ENCODE measurements at places on chromosomes 7 and 10.

DNA sequence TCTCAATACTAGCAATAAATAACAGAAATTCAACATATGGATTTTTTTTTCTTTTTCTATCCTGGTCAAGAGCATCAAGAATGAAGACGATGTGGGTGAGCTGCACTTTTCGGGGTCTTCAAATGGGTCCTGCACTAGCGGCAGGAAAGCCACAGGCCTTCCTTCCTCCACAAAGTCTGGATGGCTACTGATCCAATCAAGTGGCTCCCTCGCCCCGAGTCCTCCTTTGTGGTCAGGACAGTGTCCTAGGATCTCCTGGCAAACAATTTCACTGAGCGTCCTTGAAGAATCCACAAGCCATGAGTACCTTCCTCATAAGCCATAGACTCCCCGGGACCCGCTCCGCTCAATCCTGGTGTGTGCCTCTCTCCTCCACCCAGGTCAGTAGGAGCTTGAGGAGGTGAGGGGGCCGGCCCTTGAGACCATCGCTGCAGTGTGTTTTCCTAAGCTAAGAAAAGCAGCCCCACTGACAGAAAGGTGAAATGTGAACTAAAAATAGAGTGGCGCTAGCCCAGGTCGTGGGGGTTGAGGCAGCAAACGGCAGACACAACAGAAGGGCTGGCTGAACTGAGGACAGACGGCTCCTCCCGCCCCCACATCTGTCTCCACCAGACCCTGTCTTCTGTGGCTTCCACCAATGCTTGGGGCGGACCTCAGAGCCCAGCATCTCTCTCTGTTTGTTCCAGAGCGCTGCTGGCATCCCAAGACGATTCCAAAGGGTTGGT lies 202.3 kb downstream of the HERPUD2 start:
- DNase-seq = no peak

DNA sequence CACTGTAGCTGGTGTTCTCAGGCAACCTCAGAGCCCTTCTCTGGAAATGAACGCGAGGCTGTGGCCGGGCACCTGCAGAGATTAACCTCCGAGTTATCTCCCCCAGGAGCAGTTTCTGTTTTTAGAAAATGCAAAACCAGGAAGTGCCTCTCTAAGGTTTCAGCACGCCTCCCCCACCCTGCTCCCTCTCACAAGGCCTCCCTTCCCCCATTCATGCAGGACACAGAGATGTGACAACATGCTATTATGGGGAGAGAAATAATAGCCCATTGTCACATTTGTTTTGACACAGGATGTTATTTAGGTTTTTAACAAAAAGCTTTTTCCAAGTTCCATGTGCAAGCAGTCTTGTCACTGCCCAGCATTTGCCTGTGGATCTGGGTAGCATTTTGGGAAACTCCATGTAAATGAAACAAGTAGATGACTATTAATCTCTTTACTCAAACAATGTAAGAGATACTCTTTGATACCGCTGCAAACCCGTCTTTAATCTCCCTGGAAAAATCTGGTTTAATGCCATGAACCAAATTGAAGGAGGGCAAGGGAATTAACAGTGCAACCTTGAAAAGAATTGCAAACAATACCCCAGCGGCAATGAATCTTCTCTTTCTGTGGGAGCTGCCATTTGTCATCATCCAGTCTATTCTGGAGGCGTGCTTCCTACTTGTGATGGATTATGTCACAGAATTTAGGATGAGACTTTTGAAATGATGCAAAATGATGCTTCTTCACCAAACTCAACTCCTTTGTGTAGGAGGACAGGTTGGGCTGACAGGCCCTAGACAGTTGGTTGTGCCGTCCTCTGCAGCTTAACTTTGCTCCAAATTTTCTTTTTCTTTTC lies 86.5 kb upstream of the NMT2 start:
- no peak for DNase-seq

- no peak for DNase-seq
Measured at GRCh38 chr10:103555712-103556111, 62.2 kb downstream of the NEURL1 start.

GRCh38 chr10:126808103-126808502 lies 97.1 kb upstream of the DOCK1 start:
- DNase-seq = no peak

DNA sequence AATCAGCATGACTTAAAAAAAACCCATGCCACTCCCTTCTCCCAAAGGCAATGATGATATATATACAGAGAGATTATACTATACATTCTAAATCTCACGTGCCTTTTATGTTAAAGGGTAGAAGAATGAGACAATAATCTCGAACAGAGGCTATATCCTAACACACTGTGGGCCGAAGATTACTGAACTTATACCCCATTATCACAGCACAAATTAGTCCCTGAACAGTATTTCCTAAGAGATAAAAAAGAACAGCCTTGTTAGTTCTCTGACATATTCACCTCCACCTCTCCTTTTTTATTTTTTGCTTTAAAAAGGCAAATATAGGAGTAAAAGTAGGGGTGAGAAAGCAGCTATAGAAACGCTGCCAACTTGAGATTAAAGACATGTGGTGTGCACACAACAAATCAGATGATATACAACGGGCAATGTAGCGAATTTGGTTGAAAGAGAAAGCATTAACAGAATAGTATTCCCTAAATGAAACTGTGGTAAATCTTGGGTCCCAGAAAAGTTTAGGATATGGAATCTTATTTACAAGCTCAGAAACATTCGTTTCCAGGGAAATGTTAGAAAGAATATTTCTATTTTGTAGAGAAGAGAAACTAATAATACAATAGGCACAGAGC lies 69.5 kb downstream of the JMJD1C start:
- DNase-seq = peak; percentile 48

DNA sequence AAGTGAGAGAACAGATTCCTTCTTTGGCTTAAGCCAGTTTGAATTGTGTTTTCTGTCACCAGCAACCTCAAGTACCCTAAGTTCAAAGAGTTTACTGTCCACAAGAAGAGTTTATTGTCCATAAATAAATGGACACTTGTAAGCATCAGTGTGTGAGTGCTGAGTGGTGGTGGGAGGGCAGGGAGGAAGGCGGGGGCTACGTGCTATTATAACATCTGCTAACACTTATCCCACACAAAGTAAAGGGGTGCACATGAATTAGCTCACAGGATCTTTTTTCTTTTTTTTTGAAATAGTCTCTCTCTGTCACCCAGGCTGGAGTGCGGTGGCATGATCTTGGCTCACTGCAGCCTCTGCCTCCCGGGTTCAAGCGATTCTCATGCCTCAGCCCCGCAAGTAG lies 87.2 kb downstream of the MICALL2 start:
- no peak for DNase-seq
